ENCODE measurements at places on chromosomes 1 and 21.

DNA sequence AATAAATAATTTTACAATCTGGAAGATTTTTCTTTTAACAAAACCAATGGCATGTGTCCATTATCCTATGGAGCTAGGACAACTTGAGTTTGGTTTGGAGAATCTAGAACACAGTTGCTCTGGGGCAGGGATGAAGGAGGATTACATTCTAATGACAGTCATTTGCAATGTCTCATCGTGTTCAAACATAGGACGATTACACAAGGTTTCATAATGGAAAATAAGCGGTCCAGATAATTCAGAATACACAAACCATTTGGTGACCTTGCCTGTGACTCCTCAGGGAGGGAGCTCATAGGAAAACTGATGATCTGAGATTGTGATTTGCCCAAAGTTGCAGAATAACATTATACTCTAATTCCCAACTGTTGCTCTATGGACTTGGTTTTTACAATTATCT, 27.6 kb upstream of the RGL1 start:
- no peak for DNase-seq

GRCh38 chr1:160708801-160709200, 2.8 kb downstream of the CD48 start:
- no peak for DNase-seq

- no peak for DNase-seq
Measured at GRCh38 chr1:230243146-230243545, 176.1 kb downstream of the GALNT2 start.

DNA sequence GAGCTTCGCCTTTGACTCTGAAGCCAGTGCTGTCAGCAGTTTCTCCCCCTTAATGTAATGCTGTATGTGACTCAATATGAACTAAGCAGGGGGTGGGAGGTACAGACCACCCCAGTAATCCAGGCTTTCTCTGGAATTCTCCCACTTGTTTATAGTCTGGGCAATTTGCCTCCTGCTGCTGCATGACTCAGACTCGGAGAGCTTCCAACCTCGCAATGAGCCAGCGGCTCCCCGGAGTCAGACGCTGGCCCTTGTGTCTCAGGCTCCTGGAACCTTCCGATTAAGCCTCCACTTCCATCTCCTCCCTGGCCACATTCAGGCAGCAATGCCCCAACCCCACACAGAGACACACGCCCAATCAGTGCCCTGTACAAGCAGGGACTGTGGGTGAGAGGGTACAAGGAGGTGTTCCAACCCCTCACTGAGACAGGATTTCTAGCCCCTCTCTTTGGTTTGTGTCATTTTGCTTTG, 471.7 kb upstream of the VAMP3 start:
- DNase-seq = peak; percentile 95

DNA sequence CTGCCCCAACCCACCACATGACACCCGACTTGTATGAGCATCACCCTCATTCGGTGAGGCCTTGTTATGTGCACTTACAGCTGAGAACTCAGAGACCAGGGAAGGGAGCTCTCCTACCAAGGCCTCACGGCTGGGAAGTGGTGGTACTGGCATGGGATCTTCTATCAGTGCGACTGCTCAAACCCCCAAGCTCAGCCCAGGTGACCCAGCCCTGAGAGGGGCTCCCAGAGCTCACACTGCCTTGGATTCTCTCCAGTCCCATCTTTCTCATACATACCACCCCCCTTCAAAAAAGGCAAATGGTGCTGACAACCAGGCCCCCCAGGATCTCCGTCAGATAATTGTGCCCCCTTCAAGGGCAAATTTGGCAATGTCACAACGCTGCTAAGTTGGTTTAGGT, 777 bp upstream of the PLA2G2F start:
- no peak for DNase-seq

- DNase-seq = peak; percentile 46
Measured at GRCh38 chr1:203871114-203871880, 9.9 kb downstream of the SNRPE start.

DNA sequence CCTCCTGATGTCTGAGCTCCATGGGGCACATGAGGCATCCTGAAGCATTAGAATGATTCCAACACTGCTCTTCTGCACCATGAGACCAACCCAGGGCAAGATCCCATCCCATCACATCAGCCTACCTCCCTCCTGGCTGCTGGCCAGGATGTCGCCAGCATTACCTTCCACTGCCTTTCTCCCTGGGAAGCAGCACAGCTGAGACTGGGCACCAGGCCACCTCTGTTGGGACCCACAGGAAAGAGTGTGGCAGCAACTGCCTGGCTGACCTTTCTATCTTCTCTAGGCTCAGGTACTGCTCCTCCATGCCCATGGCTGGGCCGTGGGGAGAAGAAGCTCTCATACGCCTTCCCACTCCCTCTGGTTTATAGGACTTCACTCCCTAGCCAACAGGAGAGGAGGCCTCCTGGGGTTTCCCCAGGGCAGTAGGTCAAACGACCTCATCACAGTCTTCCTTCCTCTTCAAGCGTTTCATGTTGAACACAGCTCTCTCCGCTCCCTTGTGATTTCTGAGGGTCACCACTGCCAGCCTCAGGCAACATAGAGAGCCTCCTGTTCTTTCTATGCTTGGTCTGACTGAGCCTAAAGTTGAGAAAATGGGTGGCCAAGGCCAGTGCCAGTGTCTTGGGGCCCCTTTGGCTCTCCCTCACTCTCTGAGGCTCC, 11.1 kb upstream of the RASSF5 start:
- DNase-seq = no peak

DNA sequence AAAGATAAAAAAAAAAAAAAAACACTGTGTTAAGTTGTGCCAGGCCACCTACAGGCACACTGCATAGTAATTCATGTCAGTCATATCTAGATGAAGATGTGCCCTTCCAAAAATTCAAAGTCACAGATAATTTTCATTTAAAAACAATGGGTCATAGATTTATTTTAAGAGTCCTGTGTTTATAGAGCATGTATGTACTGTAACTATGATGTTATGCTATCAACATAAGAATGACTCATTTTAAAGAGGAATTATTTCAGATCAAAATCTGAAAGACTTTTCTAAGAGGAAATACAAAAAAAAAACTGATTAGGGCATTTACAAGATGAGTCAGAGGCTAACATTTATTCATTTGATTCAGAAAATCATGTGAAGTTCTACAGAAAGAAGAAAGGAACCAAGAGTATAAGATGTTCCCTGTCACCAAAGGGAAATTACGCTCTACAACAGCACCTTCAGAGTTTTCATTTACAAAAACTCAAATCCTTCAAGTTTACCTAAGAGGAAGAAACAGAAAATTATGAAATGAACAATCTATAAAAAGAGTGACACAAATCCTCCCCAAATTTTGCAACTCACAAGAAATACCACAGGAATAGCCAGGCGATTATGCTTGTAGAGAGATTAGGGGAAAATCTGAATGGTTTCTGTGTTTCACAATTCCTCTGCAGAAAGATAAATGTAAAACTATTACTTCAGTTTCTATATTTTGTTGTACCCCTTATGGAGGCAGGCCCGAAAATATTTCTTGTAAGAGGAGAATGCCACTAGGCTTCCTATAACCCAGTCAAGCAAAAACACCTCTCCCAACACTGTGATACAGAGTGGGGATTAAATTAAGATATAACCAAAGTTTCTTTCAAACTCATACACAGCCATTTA, 13.8 kb downstream of the TP53BP2 start:
- no peak for DNase-seq

DNA sequence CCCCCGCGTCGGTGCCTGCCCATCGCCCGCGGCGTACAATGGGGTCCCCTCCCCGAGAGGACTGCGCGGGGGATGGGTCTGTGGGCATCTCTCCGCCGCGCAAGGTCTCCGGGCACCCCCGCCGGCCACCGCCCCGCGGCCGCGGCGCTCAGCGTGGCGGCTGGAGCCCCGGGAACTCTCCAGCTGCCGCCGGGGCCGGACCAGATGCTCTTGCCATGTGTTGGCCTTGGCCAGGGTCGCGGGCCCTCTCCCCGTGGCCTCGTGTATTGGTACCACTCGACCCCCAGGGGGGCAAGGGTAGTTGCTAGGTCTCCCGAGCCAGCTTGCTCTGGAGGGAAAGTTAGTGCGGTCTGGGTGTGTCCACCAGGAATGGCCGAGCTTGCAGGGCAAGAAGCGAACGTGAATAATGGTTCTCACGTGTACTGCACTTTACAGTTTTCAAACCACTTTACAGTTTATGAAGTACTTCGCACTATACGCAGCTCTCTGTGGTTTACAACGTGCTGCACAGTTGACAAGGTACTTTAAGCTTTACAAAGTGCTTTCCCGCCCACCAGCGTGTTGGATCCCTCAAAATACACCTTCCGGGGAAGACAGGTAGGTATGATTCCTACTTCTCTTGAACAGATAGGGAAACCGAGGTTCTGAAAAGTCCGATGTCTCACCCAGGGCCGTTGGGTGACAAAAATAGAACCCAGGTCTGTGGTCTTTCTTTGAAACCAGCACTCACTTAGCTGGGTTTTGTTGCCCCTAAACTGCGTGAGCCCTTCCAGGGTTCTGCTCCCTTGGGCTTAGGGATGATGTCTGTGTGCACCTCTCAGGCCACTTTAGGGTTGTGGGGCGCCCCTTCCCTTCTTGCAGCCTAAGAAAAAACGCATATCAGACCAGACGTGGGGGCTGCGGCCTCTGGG, 1.2 kb downstream of the EPHB2 start:
- DNase-seq = no peak

GRCh38 chr1:245645406-245645805, 490.6 kb downstream of the KIF26B start:
- DNase-seq = no peak

GRCh38 chr1:153212201-153212600, 5.2 kb upstream of the PRR9 start:
- DNase-seq = no peak

GRCh38 chr1:30290581-30290980, 432.8 kb downstream of the MATN1 start:
- no peak for DNase-seq

DNA sequence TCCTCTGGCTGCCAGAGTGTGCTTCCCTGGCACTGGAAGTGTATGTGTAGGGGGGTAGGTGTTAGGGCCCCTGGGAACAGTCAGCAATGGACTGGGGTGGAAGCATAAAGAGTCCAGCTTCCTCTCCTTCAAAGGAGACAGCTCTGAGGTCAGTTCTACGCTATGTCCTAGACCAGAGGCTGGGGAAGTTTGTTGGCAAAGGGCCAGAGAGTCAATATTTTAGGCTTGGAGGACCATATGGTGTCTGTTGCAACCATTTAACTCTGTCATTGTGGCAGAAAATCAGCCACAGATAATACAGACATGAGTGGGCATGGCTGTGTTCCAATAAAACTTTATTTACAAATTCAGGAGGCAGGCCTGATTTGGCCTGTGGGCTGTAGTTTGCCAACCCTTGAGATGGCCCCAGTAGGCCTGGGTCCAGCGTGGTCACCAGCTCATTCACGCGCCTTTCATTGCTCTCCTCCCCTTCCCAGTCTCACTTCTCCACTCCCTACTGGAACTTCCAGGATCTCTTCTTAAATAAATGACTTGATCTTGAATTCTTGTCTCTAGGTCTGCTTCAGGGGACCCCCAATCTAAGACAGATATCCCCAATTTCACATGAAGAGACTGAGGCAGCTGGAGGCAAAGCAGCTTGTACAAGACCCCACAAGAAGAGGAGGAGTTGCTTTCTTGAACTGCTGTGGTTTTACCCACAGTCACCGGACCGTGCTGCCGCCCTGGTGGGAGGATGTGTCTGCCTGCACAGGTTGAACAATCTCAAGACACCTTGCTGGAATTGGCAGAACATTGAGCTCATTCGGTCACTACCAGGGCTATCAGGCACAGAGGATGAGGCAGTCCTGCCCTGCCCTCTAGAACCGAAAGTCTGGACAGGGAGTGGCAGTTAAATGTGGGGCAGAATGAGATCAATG, 162.4 kb upstream of the POU3F1 start:
- DNase-seq = no peak

DNA sequence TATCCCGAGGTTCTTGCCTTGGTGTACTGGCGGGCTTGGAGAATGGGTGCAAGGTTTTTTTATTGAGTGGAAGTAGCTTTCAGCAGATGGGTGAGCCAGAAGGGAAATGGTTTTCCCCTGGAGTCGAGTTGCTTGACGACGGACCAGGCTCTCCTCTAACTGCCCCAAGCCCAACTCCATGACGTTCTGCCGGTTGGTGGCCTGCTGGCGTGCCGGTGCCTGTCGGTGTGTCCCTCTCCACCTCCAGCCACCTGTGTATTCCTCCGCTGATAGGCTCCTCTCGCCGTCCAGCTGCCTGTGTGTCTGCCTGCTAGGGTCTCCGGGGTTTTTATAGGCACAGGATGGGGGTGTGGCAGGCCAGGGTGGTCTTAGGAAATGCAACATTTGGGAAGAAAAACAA, 34.3 kb upstream of the PTGFRN start:
- no peak for DNase-seq

- DNase-seq = no peak
Measured at GRCh38 chr1:4019147-4019521, 119.1 kb upstream of the C1orf174 start.

GRCh38 chr1:25727088-25727487, 72.9 kb upstream of the SELENON start:
- no peak for DNase-seq

GRCh38 chr1:97489834-97490233, 431.0 kb downstream of the DPYD start:
- no peak for DNase-seq

DNA sequence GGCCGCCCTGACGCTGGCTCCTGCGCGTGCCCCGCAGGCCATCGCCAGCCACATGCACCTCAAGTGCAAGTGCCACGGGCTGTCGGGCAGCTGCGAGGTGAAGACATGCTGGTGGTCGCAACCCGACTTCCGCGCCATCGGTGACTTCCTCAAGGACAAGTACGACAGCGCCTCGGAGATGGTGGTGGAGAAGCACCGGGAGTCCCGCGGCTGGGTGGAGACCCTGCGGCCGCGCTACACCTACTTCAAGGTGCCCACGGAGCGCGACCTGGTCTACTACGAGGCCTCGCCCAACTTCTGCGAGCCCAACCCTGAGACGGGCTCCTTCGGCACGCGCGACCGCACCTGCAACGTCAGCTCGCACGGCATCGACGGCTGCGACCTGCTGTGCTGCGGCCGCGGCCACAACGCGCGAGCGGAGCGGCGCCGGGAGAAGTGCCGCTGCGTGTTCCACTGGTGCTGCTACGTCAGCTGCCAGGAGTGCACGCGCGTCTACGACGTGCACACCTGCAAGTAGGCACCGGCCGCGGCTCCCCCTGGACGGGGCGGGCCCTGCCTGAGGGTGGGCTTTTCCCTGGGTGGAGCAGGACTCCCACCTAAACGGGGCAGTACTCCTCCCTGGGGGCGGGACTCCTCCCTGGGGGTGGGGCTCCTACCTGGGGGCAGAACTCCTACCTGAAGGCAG, 23.4 kb upstream of the ARF1 start:
- DNase-seq = no peak

DNA sequence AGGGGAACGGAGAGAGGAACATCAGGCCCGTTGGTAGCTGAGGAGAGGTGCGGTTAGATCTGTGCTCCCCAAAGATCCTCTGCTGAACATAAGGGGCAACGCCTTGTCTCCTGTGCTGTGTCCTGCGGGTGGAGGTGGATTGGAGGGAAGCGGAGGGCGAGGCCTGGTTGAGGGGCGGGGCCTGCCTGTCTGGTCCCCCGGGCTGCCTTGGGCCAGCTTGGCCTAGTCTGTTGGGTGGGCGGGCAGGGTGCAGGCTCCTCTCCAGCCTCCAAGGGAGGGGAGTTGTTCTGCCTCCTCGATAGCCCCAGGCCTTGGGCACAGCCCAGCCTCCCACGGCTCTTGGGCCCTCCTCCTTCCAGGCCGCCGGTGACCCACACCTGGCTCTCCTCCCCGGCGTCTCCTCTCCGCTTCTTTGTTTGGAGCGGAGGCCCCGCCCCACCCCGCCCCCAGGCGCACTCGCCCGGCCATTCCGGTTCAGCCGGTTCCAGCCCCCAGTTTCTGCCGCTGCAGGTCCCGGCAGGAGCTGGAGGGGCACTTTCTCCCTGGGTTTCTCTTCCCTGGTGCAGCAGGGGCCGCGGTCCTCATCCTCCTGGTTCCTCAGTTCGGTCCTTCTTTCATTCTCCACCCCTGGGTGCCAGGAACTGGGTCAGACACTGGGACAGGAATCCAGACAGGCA, 19.4 kb downstream of the PTPRF start:
- DNase-seq = no peak
